ENCODE measurements at places on chromosomes 2 and 18.

DNA sequence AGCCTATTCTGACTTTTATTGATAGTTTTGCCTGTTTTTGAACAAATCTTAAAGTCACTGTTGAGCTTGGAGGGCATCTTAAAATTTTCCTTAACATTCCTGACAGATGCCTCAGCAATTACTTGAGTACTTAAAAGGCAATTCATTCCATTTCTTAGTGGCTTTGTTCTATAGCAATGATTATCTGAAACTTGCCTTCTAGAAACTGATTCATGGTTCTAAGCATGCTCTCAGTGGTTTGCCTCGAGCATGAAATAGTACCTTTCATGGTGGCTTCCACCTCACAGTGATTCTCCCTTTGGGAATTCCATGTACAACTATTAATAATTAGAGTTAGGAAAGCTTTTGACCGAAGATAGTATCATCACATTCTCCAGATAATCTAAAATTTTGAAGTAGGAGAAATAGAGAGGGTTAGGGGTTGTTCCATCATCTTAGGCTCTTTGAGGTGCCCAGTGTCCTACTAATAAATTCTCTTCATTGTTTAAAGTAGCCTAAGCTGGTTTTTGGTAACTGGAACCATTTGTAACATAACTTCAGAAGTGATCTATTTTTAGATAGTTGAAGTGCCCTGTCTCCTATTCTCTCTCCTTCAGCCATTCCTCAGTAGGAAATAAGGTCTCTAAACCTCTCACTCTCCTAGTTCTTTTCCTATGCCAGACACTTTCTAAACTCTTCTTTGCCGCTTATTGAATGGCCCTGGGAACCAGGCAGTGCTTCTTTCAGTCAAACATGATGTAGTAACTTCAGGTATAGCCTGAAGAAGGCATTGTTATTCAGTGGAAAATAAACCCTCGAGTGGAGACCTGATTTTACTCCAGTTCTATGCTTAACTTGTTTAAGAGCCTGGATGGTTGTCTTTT is 156.1 kb downstream of the HAUS1 start:
- no peak for DNase-seq

- DNase-seq: no peak
These were observed 129.3 kb upstream of the REV1 start for GRCh38 chr2:99619151-99619550.

DNA sequence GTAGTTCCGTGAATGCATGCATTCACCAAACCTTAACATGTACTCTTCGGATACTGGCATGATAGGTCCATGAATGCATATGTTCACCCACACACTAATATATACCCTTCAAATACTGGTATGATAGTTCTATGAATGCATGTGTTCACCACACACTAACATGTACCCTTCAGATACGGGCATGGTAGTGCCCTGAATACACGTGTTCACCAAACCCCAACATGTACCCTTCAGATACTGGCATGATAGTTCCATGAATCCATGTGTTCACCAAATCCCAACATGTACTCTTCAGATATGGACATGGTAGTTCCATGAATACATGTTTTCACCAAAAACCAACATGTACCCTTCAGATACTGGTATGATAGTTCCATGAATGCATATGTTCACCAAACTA is 48.5 kb upstream of the ALKAL2 start:
- no peak for DNase-seq

DNA sequence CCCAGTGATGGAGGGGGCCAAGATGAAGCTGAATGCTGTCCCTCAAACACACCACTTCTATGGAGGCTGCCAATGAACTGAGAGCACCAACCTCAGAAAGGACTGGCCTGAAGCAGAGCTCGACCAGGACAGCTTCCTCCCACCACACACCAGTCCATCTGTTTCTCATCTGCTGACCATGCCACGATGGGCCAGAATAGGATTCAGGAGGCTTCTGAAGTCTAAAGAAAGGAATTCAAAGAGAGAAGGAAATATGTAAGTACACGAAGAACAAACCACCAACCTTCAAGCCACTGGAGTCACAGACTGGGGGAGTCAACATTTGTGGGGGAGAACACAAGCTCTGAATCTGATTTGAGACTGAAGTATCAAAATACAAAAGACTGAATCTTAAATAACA is 157.6 kb upstream of the CCDC68 start:
- no peak for DNase-seq

DNA sequence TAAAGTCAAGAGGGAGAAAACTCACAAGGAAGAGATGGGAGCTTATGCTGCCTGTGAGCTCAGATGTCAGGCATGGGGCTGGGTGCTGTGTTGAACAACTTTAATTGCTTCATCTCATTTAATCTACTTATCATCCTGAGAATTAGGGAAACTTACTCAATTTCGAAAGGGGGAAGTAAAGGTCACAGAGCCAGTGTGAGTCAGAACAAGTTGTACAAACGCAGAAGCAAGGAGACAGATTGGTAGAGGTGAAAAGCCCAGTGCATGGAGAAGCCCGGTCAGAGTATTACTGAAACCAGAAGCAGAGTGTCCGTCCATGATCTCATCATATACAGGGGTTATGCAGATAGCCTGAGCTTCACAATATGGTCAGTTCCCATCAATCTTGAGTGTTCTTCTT is 281.1 kb upstream of the POU3F3 start:
- no peak for DNase-seq
